Hematopoietic multipotent progenitor cell treated with erythropoietin and hydrocortisone succinate and interleukin-3 and kit ligand, for 17 days (in vitro differentiated cells): ENCODE measurements at places on chromosomes 2 and 18.

DNA sequence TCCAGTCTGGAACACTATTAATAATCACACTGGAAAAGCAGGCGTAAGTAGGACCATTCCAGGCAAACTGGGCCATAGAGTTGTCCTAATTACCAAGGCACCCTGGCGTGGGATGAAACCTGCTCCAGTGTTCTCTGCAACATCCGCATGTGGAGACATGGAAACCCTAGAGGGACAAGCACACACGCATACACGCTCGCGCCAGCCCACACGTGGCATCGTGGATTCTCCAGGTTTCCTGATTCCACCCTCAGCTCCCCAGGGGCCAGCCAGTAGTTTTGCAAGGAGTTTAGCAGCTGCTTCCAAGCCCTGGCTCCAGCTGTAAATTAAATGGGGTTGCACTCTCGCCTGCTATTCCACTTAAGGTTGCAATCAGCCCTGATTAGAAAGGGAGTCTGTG, 127.7 kb downstream of the DYSF start:
- DNase-seq = no peak

GRCh38 chr2:30216157-30216556, 15.2 kb upstream of the LBH start:
- DNase-seq = no peak

- DNase-seq = no peak
Observed at GRCh38 chr2:241068942-241069810, 32.9 kb downstream of the MTERF4 start.

- no peak for DNase-seq
Observed at GRCh38 chr18:26511339-26512071, 36.8 kb downstream of the KCTD1 start.

DNA sequence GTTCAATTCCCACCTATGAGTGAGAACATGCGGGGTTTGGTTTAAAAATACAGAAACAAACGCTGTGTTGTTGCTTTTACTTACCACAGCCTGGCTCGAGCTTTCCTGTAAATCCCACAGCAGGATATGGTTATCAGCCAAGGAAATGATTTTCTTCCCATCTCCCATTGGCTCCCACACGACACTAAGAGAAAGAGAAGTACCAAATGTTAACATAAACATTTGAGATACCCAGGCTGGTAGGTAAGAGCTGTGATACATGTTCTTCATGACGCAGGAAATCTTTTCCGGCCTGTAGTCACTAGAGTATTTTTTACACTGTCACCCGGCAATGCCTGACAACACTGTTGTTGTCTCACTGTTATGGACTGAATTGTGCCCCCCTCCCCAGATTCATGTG, 163.6 kb downstream of the EIPR1 start:
- no peak for DNase-seq

GRCh38 chr2:73896362-73897239, 3.8 kb downstream of the ACTG2 start:
- DNase-seq = no peak
